Mesenteric fat pad (tissue), 1 donor: ENCODE measurements at places on chromosomes 11 and 22. TPM values are rescaled to one million over a fixed set of nuclear protein-coding genes. Genes with fewer than 3 reads are reported as not detected.

The OOSP3 gene
- total RNA-seq: not detected

The DDTL gene
- total RNA-seq: 1.2 TPM

The DNAJB7 gene
- not detected for total RNA-seq

The OR5I1 gene
- not detected for total RNA-seq

The OR8G5 gene
- not detected for total RNA-seq

The CCDC117 gene
- total RNA-seq: 23.1 TPM

The ZDHHC13 gene
- 6.5 TPM for total RNA-seq

The ARHGAP42 gene
- 20.7 TPM for total RNA-seq

DNA sequence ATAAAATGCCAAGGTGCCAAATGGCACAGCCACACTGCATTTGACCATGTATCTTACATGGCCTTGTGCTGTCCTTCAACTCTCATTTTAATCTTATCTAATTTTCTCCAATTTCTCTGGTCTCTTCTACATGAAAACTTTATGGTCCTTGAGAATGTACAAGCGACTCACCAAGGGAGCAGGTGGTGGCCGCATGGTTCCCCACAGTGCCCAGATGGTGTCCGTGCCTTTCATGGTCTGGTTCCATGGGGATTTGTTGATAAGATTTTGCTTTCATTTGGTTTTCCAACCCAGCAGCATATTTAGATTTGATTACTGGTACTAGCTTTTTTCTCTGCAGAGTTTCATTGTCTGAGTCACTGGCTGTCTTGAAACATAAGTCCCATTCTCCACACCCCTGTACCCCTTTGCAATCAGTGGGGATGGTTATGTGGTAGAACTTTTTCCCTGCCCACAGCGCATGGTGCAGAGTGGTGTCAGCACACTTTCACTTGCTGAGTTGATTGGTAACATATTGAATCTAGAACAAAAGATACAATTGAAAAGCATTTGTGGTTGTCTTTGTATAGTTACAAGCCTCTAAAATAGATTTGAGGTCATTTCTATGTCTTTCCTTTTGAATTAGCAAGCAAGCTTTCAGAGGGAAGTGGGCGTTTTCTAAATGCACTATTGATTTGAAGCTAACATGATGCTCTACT, 24.1 kb downstream of the ZNRF3 start:
- DNase-seq: peak; percentile 16

DNA sequence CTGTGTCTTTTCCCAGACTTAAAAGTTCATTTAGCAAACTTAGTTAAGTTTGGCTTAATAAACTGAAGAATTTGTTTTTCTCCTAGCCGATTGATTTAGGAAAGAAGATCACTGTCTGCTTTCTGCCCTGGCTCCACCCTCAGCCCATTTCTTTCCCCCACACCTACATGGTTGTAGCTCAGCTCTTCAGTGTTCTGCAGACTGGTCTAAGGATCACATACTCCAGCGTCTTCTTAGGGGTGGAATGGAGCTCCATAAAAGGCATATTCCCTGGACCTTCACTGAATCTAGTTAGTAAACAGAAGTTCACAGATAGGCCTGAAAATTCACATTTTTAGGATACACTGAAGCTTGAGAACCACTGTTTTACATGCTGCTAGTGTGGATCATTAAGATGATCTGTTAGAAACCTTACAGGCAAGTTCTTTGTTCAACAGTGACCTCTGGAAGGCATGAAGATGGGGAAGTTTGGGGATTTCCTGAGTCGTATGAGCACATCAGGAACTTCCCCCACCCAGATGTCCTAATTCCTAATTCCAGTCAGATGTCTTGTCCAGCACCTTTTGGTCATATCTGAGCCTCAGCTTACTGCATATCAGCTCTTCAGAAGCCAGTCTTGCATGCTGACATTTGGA, 16.8 kb downstream of the PIWIL4 start:
- no peak for DNase-seq

- DNase-seq: no peak
These were observed 362.0 kb downstream of the TBC1D22A start for GRCh38 chr22:47124451-47124881.

- DNase-seq: peak; percentile 67
These were observed 53.5 kb upstream of the MYEOV start for GRCh38 chr11:69240332-69241074.

GRCh38 chr22:42190274-42190673, 59.7 kb upstream of the CYP2D6 start:
- no peak for DNase-seq

GRCh38 chr11:109704432-109704831, 282.4 kb downstream of the C11orf87 start:
- no peak for DNase-seq

DNA sequence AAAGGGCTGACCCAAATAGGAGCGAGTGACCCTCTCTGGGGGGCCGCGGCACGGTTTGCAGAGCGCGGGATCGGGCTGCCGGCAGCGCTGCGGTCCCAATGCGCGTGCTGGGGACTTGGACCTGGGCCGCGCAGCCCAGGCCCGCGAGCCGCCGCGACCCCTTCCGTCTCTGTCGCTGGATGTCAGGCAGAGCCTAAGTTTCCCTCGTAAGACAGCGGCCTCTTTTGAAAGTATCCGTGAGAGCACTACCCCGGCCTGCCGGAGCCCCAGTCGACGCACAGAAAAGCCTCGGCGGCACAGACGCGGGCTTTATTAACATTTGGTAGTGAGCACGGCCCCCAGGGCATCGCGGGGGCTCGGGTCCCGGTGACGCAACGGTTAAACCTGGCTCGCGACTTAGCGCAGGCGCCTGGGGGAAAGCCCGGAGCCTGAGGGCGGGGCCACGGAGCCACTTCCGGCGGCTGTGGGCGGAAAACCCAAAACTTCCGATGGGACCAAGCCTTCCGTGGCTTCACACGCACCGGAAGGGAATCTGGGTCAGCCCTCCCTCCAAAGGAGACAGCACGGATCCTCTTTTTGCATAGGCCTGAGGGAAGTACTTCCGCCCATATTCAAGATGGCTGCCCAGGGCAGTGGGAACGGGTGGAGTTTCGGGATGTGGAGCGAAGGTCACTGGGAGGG, 14.8 kb downstream of the BAD start:
- DNase-seq: peak; percentile 99

GRCh38 chr11:70540196-70540595, 141.9 kb downstream of the CTTN start:
- no peak for DNase-seq

DNA sequence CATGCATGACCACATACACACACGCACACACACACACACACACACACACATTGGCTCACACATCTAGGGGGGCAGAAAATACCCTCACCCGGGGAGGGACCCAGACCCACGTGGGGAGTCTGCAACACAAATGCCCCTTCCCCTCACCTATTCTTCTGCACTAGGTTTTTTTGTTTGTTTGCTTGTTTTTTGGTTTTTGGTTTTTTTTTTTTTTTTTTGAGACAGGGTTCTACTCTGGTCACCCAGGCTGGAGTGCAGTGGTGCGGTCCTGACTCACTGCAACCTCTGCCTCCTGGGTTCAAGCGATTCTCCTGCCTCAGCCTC, 28.4 kb downstream of the WEE1 start:
- peak; percentile 30 for DNase-seq

DNA sequence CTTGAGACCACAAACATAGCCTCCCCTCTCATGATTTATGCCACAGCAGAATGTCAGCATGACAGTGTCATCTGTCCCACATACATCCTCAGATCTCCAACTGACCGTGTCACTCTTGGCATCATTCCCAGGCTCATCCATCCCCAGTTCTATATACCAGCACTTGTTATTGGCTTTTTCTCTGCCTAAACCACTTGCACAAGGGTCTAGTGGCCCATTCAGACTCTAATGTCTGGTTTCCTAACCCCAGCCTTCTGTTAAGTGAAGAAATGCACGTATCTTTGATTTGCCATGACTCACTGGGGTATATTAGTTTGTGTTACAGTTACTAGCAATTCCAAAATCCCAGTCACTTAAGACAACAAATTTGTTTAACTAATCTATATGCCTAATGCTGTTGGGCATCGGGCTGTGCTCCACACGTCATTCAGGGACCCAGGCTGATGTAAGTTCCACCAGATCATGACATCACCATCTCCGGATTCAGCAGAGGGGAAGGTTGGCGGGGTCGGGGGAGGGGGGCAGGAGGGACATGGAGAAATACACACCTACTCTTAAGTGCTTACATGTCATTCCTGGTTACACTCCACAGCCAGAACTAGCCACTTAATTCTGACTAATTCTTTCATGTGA, 517.4 kb downstream of the BUD13 start:
- no peak for DNase-seq

GRCh38 chr11:111923351-111923788, 4.7 kb downstream of the C11orf52 start:
- DNase-seq: no peak

- DNase-seq: no peak
These were observed 333.3 kb downstream of the TTC28 start for GRCh38 chr22:28346308-28346707.

GRCh38 chr11:1791912-1792311, 28.2 kb upstream of the CTSD start:
- no peak for DNase-seq

GRCh38 chr11:27209562-27210005, 153.4 kb downstream of the CCDC34 start:
- DNase-seq: no peak

DNA sequence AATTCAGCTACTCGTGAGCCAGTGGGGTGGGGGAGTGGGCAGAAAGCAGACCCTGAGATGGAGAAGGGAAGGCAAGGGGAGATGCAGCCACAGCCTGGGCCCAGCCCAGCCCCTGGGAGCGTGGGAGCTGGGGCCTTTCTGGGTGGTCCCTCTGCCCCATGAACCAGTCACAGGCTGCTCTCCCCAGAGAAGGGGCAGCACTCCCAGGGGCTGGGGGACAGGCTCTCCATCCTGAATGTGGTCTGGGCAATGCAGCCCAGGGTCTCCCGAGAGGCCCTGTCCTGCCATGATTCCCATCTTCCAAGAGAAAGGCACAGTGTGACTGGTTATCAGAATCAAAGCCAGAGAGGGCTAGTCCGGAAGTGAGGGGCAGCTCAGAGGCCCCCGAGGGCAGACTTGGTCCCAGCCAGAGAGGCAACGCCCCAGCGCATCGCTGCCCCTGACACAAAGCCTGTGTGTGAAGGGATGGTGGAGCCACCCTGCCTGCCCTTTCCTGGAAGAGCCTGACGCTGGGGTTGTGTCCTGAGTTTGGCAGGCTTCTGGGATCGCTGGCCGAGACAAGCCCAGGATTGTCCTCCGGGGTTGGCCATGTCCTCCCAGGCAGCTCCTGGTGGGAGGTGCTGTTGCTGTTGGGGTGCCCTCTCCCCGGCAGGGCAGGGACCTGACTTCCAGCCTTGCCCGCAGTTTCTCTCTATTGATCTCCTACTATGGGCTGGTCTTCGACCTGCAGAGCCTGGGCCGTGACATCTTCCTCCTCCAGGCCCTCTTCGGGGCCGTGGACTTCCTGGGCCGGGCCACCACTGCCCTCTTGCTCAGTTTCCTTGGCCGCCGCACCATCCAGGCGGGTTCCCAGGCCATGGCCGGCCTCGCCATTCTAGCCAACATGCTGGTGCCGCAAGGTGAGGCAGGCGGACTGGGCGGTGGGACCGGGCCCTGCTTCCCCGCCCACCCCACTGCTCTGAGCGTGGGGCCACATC, 23.8 kb upstream of the SLC22A12 start:
- DNase-seq: no peak

- no peak for DNase-seq
These were observed 47.0 kb downstream of the YAP1 start for GRCh38 chr11:102157219-102157618.

- peak; percentile 37 for DNase-seq
These were observed 126.2 kb upstream of the SERPIND1 start for GRCh38 chr22:20647586-20648305.

GRCh38 chr11:75716659-75717058, 979 bp upstream of the MOGAT2 start:
- no peak for DNase-seq

DNA sequence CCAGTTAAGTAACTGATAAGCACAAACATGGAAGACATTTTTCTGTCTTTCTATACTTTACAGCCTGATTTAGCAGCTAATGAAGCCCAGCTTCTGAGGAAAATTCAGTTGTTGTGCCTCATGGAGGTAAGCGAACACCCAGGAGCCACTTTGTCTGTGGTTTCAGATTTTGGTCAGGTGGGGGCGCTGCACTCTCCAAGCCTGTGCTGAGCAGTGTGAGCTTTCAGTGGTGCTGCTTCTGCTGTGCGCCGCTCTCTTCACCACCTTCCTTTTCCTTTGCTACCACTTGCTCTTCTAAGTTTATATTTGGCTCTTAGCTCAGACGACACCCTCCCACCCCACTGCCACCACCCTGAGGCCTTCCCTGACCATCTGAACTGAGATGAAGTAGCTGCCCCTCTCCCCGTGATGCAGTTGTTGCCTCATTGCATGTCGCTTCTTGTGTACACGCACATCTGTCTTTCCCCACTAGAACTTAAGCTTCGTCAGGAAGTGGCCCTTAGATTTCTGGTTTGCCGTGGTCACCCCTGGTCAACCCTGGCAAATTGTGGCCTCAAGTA, 14.0 kb downstream of the PSMD13 start:
- no peak for DNase-seq

GRCh38 chr11:75356613-75357012, 5.2 kb upstream of the ARRB1 start:
- no peak for DNase-seq

- DNase-seq: peak; percentile 85
These were observed 35.0 kb downstream of the SGSM3 start for GRCh38 chr22:40405178-40406062.

- DNase-seq: no peak
These were observed 7.7 kb downstream of the YWHAH start for GRCh38 chr22:31952094-31952401.

DNA sequence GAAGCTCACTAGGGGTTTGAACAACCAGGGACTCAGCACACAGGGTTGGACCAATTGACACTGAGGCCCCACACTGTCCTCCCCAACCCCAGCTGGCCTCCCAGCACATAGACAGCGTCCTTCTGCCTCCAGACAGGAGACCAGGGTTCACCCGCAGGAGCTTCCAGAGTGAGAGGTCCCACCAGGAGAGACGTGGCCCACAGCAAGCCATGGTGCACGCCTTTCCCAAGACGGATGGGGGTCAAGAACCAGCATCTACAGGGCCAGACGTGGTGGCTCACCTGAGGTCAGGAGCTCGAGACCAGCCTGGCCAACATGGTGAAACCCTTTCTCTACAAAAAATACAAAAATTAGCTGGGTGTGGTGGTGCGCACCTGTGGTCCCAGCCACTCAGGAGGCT, 12.1 kb upstream of the SIGIRR start:
- DNase-seq: no peak
